NB4 (cell line): ENCODE measurements at places on chromosomes 11 and 22.

GRCh38 chr11:80241766-80242165 is 800.9 kb upstream of the TENM4 start:
- no peak for DNase-seq

- DNase-seq, result no peak
Observed at GRCh38 chr11:88275636-88276035, 61.9 kb downstream of the CTSC start.

- no peak for DNase-seq
Observed at GRCh38 chr22:36554098-36554497, 25.1 kb upstream of the EIF3D start.

DNA sequence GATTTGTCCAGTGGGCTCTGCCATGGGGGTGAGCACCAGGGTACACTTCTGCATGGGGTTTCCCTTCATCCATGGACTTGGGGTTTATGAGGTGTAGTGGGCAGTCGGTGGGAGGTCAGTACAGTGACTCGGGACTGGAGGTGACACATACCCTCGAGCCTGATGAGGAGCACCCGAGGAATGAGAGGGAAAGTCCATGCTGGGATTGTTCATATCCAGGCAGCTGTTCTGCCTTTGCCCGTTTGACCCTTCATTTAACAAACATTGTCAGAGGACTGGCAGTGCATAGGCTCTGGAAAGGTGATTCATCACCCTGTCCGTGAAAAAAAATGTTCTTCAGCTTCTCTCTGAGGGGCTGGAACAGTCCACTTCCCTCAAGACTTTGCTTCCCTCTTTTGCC is 2.7 kb downstream of the NAV2 start:
- DNase-seq, result no peak

DNA sequence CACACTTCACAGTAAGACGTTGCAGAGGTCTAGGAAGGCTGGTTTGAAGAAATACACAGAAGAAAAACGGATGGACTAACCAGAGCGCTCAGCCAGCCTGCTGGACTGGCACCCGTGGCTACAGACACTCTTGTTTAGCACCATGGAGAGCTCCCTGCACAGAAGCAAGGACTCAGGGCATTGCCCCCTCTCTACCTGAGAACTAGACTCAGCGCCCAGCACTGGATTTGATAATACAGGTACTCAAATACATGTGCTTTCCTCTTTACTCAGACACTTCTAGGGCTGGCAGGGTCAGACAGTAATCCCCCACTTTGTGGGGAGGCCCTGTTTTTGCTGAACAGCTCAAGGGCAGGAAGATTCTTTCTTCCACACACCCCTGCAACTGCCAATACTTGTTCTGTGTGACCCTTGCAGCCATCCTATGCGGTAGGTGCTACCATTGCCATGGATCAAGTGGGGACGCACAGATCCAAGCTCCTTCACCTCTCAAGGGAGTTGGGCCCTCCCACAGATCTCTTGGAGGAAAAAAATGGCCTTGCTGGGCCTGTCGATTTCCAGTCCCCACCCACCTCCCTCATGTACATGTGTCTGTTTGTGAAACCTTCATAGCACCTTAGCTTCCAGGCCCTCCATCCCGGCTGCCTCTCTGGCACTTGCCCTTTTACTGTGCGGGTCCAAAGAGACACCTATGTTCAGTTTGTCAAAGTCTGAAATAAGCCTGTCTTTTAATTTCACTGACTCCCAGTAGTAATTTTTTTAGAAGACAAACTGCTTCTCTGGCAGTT is 5.1 kb upstream of the P2RX6 start:
- DNase-seq, result peak; percentile 77

- no peak for DNase-seq
Observed at GRCh38 chr11:2961080-2961479, 31.0 kb downstream of the NAP1L4 start.

GRCh38 chr11:95764267-95764898 is 25.2 kb downstream of the FAM76B start:
- DNase-seq, result peak; percentile 71

DNA sequence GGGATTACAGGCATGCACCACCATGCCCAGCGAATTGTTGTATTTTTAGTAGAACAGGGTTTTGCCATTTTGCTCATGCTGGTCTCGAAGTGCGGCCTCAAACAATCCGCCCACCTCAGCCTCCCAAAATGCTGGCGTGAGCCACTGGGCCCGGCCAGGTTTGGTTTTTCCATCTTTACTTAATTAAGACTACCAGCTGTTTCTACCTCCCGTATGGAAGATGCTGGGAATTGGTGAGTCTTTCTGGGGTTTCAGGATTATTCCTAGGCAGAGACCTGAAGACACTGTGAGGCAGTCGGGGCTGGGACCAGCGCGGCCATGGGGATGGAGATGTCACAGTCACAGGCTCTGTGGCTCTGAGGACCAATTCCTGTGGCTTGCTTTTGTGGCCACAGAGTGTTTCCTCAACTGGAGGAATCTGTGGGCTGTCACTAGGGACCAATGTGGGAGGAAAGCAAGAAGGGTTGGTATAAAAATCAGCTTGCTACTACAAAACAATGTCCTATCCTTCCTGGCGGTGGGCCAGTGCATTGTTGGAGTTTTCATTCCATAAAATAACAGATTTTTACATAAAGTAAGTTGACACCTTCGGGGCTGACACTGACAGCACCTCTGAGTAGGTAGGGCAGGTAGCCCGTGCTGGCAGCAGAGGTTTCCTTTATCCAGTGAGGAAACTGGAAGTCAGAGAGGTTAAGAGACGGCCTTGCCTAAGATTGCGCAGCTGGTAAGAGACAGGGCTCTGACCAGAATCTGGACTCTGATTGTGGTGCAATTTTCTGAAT is 8.4 kb upstream of the FTH1 start:
- peak; percentile 39 for DNase-seq

GRCh38 chr11:105718641-105719040 is 108.8 kb downstream of the GRIA4 start:
- no peak for DNase-seq

GRCh38 chr11:3840870-3841425 is at the start of gene RHOG:
Gene RHOG (minus strand): TSS chr11:3840959. CDS start chr11:3828138, 12,821 bp downstream.
- no peak for DNase-seq

GRCh38 chr11:41256041-41256440 is 203.4 kb downstream of the LRRC4C start:
- DNase-seq, result no peak

DNA sequence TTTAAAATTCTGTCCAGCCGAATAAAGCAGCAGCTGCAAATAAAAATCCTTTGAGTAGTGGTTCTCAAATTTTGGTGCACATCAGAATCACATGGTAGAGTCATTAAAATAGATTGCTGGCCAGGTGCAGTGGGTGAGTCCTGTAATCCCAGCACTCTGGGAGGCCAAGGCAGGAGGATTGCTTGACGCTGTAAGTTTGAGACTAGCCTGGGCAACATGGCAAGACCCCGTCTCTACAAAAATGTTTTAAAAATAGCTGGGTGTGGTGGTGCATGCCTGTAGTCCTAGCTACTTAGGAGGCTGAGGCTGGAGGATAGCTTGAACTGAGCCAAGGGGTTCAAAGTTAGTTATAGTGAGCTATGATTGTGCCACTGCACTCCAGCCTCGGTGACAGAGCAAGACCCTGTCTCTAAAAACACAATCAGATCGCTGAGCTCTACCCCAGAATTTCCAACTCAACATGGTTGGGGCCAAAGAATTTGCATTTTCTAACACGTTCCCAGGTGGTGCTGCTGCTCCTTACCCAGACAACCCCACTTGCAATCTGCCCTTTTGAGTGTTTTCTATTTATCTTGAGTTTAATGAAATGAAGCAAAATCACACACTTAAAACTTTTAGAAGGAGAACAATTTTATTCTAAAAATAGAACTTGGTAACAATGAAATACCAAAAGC is 48.8 kb downstream of the BIRC2 start:
- no peak for DNase-seq

GRCh38 chr11:44773351-44773965 is 46.7 kb downstream of the TSPAN18 start:
- no peak for DNase-seq

DNA sequence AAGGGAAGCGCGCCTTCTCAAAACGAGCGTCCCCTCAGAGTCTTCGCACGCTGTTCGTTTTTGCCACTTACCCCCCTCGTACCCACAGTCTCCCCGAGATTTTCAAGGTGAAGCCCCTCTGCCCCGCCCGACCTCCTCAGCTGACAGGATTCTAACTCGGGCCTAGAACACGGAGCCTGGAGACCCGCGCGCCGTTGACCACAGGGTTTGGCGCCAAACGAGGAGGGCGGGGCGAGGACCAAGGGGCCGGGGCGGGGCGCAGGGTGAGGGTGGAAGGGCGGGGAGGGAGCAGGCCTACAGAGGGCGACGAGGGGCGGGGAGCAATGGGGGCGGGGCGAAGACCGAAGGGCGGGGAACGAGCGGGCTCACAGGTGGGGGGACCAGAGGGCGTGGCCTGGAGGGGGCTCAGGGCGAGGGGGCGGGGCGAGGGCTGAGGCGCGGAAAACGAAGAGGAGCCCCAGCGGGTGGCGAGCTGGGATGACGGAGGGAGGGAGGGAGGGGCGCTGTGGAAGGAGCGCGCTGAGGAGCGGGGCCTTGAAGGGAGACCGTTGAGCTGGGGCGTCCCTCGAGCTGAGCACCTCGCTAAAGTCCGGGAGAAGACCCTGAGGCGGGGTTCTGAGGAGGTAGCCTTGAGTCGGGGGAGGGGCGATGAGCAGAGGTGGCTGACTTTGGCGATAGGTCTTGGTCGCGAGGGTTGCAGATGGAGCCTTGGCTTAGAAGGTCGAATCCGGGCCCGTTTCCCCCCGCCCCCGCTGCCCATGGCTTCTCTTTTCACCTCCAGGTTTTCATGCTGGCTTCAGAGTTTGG is at the start of gene DMC1:
DMC1 (minus strand) TSS at position 212 of the 807 bp plus-strand sequence. CDS start 1,927 bp downstream, outside the sequence.
- DNase-seq, result peak; percentile 96

GRCh38 chr11:79413268-79413667 is 27.6 kb downstream of the TENM4 start:
- DNase-seq, result peak; percentile 16

- DNase-seq, result no peak
Observed at GRCh38 chr11:30567120-30567519, 19.0 kb downstream of the MPPED2 start.

- no peak for DNase-seq
Observed at GRCh38 chr22:46245511-46245910, 4.6 kb downstream of the CDPF1 start.

DNA sequence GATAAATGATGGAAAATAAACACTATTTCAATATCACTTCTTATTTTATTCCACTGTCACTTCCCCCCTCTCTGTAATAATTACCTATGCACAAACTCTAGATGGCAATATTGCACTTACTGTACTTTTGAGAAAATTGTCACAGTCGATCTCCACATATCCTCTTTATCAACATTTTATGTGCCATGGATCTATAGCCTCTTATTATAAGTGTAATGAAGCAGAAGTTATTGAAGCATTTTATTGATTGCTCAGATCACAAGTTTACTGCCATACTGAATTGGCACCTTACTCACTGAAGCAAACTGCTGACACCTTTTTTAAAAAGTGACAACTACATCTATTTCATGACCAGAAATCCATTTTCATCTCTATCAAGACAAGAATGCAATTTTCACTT is 133.4 kb downstream of the DCDC1 start:
- DNase-seq, result peak; percentile 26

- DNase-seq, result peak; percentile 75
Observed at GRCh38 chr22:40178417-40179409, 988 bp downstream of the TNRC6B start.

GRCh38 chr11:117295438-117296137 is 4.4 kb downstream of the BACE1-AS start:
- no peak for DNase-seq

GRCh38 chr11:13126430-13126829 is 117.3 kb downstream of the RASSF10 start:
- no peak for DNase-seq

DNA sequence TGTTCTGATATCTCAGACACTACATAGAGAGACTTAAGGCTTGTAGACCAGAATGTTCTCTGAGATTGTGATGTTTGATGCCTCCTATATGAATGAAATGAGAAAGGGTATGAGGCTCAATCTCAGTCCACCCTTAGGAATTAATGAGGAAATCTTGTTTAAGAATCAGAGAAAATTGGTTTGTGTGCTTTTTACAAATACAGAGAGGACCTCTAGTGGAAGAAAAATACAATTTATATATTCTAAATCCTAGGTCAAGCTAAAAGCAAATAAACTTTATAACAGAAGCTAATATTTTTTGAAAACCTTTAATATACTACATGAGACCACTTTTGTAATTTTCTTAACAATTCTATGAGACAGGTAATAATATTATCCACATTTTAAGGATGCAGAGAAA is 5.0 kb upstream of the OR52H1 start:
- DNase-seq, result no peak

DNA sequence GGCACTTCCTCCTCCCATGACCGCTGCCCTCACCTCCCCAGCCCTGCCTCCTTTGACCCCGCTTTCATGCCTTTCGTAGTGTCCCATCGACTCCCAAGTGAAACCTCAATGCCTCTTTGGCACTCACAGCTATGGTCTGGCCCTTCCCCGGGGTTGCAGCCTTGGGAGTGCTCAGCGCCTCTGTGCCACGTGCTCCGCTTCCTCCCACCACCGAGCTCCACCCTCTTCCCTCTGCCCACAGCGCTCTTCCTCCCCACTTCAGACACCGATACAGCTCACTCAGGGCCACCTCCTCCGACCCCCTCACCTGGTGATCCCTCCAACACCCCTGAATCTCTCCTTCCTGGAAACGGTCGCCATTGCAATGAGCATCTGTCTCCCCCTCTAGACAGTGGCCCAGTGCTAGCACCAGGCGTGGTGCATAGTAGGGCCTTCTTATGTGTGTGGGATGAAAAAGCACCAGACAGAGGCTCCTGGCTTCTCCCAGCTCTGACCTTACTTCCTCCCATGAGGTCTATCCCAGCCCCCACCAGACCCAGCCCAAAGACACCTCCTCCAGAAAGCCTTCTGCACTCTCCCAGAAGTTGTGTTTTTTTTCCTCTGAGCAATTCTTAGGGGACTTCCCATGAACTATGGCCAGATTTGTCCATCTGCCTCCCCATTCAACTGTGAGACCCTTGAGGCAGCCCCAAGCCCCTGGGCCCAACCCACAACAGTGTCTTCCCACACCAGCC is 16.4 kb upstream of the SCGB1A1 start:
- DNase-seq, result no peak

- DNase-seq, result no peak
Observed at GRCh38 chr11:100753571-100753970, 66.5 kb downstream of the ARHGAP42 start.

- DNase-seq, result no peak
Observed at GRCh38 chr11:44760917-44761550, 34.3 kb downstream of the TSPAN18 start.
